ENCODE measurements at places on chromosomes 7 and 10. TPM values are rescaled to one million over a fixed set of nuclear protein-coding genes. Genes with fewer than 3 reads are reported as not detected.

Gene RADIL
- total RNA-seq, result 5.1 TPM

Gene ARMC3
- 0.31 TPM for total RNA-seq

Gene COBL
- 1.6 TPM for total RNA-seq

Gene GHITM
- total RNA-seq, result 445 TPM

Gene UNCX
- total RNA-seq, result not detected

Gene PLEKHS1
- total RNA-seq, result not detected

Data from A172 (cell line).